Umbilical cord (tissue), 2 donors: ENCODE measurements at places on chromosomes 11 and 22. TPM values are rescaled to one million over a fixed set of nuclear protein-coding genes. Genes with fewer than 3 reads are reported as not detected.

Gene KCNQ1OT1
- total RNA-seq: 21.9 TPM

Gene SHISA8
- not detected for total RNA-seq

Gene PIH1D2
- total RNA-seq: not detected

Gene OR51A7
- total RNA-seq: 3.4 TPM

DNA sequence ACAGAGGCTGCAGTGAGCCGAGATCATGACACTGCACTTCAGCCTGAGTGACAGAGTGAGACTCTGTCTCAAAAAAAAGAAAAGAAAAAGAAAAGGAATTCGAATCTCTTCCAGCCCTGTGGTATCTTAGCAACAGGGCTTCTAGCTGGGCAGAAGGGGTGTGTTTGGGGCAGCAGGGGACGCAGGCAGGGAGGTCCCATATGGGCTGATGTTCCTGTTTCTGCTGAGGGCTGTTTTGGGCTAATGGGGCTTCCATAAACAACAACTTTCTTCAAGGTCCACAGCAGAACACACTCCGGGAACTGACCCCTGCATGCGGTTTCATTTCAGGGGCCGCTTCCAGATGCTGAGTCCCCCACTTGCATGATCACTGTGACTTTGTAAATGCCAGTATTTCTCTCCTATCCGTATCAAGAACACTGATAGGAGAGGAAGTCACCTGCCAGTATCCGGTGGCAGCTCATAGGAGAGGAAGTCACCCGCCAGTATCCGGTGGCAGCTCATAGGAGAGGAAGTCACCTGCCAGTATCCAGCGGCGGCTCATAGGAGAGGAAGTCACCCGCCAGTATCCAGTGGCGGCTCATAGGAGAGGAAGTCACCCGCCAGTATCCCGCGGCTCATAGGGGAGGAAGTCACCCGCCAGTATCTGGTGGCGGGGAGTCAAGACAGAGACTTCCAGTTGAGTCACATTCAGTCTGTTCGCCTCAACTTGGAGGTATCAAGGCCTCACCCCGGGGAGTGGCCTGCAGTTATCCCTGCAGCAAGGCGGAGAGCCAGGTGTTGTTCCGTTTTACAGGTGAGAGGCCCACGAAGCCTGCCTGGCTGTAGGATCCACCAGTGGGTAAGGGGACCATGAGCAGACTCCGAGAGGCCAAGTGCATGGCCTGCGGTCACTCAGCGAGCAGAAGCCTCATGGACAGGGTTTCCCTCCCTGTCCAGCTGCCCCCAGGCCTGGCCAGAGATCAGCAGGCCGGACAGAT lies 8.3 kb upstream of the FGF19 start:
- no peak for DNase-seq
